Osteoblast (primary cell): ENCODE measurements at places on chromosomes 12 and 14. TPM values are rescaled to one million over a fixed set of nuclear protein-coding genes. Genes with fewer than 3 reads are reported as not detected.
A peak's percentile ranks its signal among the peaks of the same experiment; 100 is the strongest.

- peak; percentile 92 for DNase-seq
- H3K27ac ChIP-seq: peak overlapping the region; percentile 80
- peaks cover 32% of the 10 kb centered on the region for H3K4me1 ChIP-seq
- no peaks in the 10 kb centered on the region for H3K27me3 ChIP-seq
- peak overlapping the region; percentile 79 for H3K4me3 ChIP-seq
These were observed 11.1 kb upstream of the INF2 start for GRCh38 chr14:104678346-104678745.

- H3K4me3 ChIP-seq: no peak overlapping the region
- no peak overlapping the region for H3K27ac ChIP-seq
- H3K27me3 ChIP-seq: peaks cover 3% of the 10 kb centered on the region
- H3K36me3 ChIP-seq: no peaks in the 10 kb centered on the region
These were observed 20.0 kb downstream of the AMDHD1 start for GRCh38 chr12:95963096-95963495.

DNA sequence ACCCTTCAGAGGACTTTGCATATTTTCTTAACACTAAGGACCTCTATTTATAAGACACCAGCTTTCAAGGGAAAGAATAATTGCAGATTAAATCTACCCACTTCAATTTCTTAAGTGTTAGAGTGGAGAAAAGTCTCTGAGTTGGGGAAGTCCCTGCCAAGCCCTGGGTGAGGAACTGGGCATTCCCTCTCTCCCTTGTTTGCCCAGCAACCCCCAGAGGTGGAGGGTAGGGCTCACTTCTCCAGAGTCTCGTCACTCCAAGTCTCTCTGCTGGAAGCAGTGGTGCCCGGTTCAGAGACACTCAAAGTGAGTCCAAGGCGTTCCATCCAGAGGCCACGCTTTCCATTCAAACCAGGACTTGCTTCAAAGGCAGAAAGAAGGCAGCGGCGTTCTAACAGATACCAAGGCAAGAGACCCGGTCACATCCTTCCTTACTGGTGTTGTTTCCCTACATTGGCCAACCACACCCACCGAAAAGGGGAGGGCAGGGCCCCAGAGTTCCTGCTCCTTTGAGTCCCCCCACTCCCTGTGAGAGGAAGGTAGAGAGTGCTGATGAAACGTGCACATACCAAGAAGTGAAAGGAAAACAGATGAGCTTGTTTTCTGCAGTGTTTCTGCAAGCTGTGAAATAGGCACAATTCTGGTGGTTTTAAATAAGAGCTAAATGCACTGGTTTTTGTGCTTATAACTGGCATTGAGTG, 6.1 kb upstream of the BDKRB2 start:
- H3K27me3 ChIP-seq: no peaks in the 10 kb centered on the region
- no peak for DNase-seq
- H3K36me3 ChIP-seq: no peaks in the 10 kb centered on the region
- H3K4me3 ChIP-seq: peak overlapping the region; percentile 36
- no peak overlapping the region for H3K27ac ChIP-seq

GRCh38 chr12:49687941-49688340, 19.3 kb downstream of the FMNL3 start:
- peaks cover 21% of the 10 kb centered on the region for H3K4me1 ChIP-seq
- no peaks in the 10 kb centered on the region for H3K36me3 ChIP-seq
- H3K27me3 ChIP-seq: no peaks in the 10 kb centered on the region
- no peak overlapping the region for H3K27ac ChIP-seq

DNA sequence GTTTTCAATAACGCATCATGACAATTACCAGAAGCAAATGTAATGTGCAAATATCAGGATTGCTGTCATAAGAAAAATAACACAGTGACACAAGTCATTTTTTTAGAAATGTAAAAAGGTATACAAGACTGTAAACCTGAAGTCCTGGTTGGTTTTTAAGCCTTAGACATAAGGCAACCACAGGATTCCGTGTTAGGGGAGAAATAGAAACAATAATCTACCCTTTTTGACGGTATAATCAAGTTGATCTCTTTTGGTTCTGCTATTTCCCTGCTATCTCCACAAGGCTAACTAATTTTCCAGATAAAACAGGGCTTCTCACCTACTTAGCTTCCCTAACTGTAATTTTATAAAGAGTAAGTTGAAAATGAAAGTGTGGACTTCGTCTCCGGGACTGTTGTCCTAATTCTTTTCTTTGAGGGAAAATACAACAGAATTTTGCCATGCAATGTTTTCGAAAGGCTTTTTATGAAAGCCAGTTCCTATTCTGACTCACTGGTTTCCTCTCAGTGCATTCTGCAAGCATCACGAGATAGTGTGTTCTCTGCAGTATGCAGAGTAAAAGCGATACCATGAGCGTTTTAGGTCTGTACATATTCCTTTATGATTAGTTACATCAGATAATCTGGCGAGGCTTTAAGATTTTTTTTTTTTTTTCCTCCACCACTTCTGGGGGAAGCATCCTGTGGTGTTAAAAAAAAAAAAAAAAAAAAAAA, 10.6 kb downstream of the MYO1H start:
- H3K36me3 ChIP-seq: no peaks in the 10 kb centered on the region
- peak; percentile 61 for DNase-seq
- H3K4me3 ChIP-seq: peak overlapping the region; percentile 53
- no peak overlapping the region for H3K27ac ChIP-seq
- H3K4me1 ChIP-seq: no peaks in the 10 kb centered on the region
- H3K27me3 ChIP-seq: peaks cover 7% of the 10 kb centered on the region

TAS2R19 gene
- 5.0 and 7.6 TPM in 2 replicates for total RNA-seq

GRCh38 chr12:121892673-121893561, 4.3 kb downstream of the PSMD9 start:
- peak; percentile 62 for DNase-seq
- no peaks in the 10 kb centered on the region for H3K27me3 ChIP-seq
- peaks cover 29% of the 10 kb centered on the region for H3K4me1 ChIP-seq

FNTB gene
- 12.7 and 18.9 TPM in 2 replicates for total RNA-seq

DNA sequence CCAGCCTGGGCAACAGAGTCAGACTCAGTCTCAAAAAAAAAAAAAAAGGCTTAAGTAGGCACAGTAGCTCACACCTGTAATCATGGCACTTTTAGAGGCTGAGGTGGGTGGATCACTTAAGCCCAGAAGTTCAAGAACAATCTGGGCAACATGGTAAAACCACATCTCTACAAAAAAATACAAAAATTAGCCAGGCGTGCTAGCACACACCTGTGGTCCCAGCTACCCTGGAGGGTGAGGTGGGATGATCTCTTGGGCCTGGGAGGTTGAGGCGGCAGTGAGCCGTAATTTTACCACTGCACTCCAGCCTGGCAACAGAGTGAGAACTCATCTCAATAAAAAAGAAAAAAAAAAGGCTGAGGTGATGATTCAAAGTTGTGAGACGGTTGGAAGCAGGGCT, 9.1 kb upstream of the RESF1 start:
- H3K4me1 ChIP-seq: no peaks in the 10 kb centered on the region
- H3K36me3 ChIP-seq: no peaks in the 10 kb centered on the region
- no peak for DNase-seq
- no peak overlapping the region for H3K4me3 ChIP-seq

GRCh38 chr12:82527165-82527780, 159.4 kb upstream of the TMTC2 start:
- H3K36me3 ChIP-seq: no peaks in the 10 kb centered on the region
- H3K27me3 ChIP-seq: no peaks in the 10 kb centered on the region
- H3K4me3 ChIP-seq: no peak overlapping the region
- no peak overlapping the region for H3K27ac ChIP-seq

TUBA1A gene
- 478 and 491 TPM in 2 replicates for total RNA-seq

DNA sequence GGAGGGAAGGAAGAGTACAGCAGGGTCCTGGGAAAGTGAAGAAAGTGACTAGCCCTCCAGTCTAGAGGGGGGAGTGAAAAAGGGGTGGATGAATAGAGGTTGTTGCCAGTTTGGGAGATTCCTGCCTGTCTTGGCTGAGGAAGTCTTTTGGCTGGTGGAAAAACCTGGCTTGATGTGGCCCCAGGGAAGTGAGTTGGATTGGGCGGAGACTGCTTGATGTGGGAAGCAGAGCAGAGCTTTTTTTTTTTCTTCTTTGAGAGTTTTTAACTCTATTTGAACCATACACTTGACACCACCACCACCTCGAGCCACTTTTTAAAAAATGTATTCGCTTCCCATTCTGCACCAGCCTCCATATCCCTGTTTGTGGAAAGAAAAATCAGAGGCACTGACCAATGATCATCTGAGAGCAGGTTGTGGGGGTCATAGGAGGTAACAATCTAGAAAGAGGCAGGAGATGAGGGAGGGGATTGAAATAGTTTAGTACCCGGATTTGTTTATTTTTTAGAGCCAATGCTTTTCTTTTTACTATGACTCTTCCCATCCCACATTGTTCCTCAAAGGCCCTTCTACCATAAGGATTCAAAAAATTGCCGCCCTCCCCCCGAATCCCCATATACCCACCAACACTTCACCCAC, 690 bp upstream of the DTX3 start:
- H3K27me3 ChIP-seq: no peaks in the 10 kb centered on the region
- H3K4me3 ChIP-seq: peak overlapping the region; percentile 89
- peak overlapping the region; percentile 86 for H3K27ac ChIP-seq
- peaks cover 17% of the 10 kb centered on the region for H3K4me1 ChIP-seq
- DNase-seq: peak; percentile 90
- H3K36me3 ChIP-seq: peaks cover 13% of the 10 kb centered on the region

LRTM2 gene
- not detected in 2 replicates for total RNA-seq

SERPINA10 gene
- total RNA-seq: not detected in 2 replicates

DNA sequence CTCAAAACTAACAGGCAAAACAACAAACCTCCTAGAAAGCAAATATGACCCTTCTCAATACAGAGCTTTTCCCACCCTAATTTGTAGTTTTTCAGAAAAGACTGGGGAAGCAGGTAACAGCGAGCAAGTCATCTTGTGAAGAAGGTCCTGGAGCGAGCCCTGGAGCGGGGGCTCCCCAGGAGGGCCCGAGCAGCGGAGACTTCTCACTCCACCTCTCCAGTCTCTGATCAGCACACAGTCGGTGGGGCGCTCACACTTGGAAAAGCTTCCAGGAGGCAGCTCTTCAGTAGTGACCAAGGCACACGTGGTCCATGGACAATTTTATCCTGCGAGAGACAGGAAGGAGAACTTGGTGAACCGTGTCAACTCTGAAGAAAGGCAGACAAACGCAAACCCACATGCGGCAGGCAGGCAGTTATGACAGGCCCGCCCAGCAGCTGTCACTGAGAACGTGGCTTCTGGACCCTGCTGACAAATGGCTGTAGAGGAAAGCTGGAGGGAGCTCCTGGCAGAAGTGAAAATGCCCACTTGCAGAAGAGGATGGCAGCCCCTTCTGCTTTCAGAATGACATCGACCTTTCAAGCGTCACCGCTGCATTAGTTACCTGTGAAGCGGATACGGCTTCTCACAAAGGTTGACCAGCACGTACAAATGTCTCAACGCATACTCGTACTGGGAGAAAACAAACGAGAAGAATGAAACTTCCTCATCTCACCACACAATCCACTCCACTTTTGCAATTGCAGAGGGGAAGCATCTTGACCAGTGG, 44.2 kb downstream of the LGMN start:
- H3K27ac ChIP-seq: no peak overlapping the region
- no peak for DNase-seq
- no peaks in the 10 kb centered on the region for H3K27me3 ChIP-seq
- peaks cover 9% of the 10 kb centered on the region for H3K36me3 ChIP-seq
- H3K4me1 ChIP-seq: peaks cover 5% of the 10 kb centered on the region

SGPP1 gene
- total RNA-seq: 38.0 TPM in 2 replicates

- no peaks in the 10 kb centered on the region for H3K27me3 ChIP-seq
- H3K27ac ChIP-seq: no peak overlapping the region
- peaks cover 34% of the 10 kb centered on the region for H3K36me3 ChIP-seq
- no peak for DNase-seq
- H3K4me1 ChIP-seq: no peaks in the 10 kb centered on the region
These were observed 47.9 kb downstream of the ANKRD9 start for GRCh38 chr14:102461490-102462338.

- no peaks in the 10 kb centered on the region for H3K36me3 ChIP-seq
- peaks cover 10% of the 10 kb centered on the region for H3K4me1 ChIP-seq
- H3K27ac ChIP-seq: no peak overlapping the region
These were observed 375.3 kb downstream of the C12orf75 start for GRCh38 chr12:105705765-105706164.

- H3K27ac ChIP-seq: no peak overlapping the region
- H3K4me1 ChIP-seq: peaks cover 27% of the 10 kb centered on the region
- H3K36me3 ChIP-seq: no peaks in the 10 kb centered on the region
- peak; percentile 58 for DNase-seq
These were observed 15.5 kb upstream of the ENDOU start for GRCh38 chr12:47740606-47741339.

DEPDC4 gene
- 0.36 and 1.5 TPM in 2 replicates for total RNA-seq

GRCh38 chr12:26122061-26122680, 2.7 kb downstream of the BHLHE41 start:
- H3K4me3 ChIP-seq: peak overlapping the region; percentile 70
- H3K36me3 ChIP-seq: no peaks in the 10 kb centered on the region
- no peak overlapping the region for H3K27ac ChIP-seq
- peaks cover 4% of the 10 kb centered on the region for H3K27me3 ChIP-seq

DNA sequence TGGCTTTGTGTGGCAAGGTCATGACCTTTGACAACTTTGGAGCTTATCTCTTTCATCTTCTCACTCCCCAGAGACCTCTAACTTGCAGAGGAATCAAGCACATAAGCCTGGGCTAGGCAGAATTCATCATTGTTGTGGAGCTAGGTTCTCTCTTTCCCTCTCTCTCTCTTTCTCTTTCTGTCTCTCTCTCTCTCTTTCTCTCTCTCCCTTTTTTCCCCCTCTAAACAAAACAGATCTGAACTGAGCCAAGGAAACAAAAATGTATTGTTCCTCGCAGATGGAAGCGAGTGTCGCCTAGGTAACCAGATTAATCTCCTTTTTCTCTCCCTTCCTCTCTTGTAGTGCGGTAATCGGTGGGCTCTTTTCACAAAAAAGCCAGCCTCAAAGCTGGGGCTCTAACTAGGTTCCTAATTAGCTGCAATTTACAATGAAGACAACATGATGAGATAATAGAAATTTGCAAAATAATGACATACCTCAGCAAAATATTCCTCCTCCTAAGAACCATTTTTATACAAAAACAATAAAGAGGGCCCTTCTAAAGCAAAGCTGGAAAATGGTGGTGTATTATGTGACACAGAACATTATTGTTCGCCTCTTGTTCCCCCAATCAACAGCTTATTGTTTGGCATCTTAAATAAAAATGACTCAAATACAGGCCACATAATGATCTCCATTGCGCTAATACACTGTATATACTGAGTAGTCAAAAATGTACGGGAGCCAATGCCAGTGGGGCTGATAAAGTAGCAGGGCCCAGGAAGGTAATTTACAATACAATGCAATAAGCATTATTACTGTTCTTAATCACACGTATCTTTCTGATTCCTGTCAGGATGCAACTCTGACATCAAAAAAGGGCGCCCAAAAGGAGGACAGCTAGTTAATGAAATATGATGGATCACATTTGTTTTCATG, 65.7 kb upstream of the SOX5 start:
- no peak overlapping the region for H3K4me3 ChIP-seq
- H3K4me1 ChIP-seq: no peaks in the 10 kb centered on the region
- H3K27ac ChIP-seq: no peak overlapping the region
- H3K36me3 ChIP-seq: no peaks in the 10 kb centered on the region
- DNase-seq: no peak

NTN4 gene
- 45.1 and 47.8 TPM in 2 replicates for total RNA-seq

FBXO21 gene
- 72.8 and 81.1 TPM in 2 replicates for total RNA-seq
